ENCODE measurements at places on chromosomes 7 and 10. TPM values are rescaled to one million over a fixed set of nuclear protein-coding genes. Genes with fewer than 3 reads are reported as not detected.

DNA sequence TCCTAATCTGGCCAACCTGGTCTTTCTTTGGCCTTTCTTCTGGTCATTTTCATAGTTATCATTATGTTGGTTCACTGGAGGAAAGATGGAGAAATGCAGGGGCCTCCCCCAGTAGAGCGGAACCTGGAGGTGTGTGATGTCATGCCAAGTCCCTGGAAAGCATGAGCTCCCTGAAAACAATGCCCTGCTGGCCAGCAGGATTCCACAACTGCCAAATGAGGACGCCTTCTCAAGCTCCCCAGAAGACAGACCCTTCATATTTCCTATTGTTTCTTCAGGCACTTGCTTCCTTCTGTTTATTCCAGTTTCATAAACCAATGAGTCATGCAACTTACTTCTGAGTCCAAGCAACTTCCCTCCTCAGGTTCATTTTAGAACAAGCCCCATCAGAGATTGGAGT is 339.0 kb downstream of the GATA3 start:
- no peaks in the 10 kb centered on the region for H3K36me3 ChIP-seq
- H3K27ac ChIP-seq = no peak overlapping the region
- no peaks in the 10 kb centered on the region for H3K4me1 ChIP-seq
- H3K27me3 ChIP-seq = no peaks in the 10 kb centered on the region
- no peak overlapping the region for H3K4me3 ChIP-seq
- no peak for DNase-seq

GRCh38 chr10:23367896-23368595 is 23.4 kb upstream of the C10orf67 start:
- no peak overlapping the region for H3K27ac ChIP-seq
- no peaks in the 10 kb centered on the region for H3K27me3 ChIP-seq
- no peaks in the 10 kb centered on the region for H3K4me1 ChIP-seq
- no peak for DNase-seq

- H3K36me3 ChIP-seq = no peaks in the 10 kb centered on the region
- H3K4me1 ChIP-seq = peaks cover 15% of the 10 kb centered on the region
- H3K27me3 ChIP-seq = no peaks in the 10 kb centered on the region
- H3K27ac ChIP-seq = no peak overlapping the region
- DNase-seq = peak; percentile 77
Measured at GRCh38 chr7:149620961-149621360, 123.4 kb upstream of the ZNF746 start.

DNA sequence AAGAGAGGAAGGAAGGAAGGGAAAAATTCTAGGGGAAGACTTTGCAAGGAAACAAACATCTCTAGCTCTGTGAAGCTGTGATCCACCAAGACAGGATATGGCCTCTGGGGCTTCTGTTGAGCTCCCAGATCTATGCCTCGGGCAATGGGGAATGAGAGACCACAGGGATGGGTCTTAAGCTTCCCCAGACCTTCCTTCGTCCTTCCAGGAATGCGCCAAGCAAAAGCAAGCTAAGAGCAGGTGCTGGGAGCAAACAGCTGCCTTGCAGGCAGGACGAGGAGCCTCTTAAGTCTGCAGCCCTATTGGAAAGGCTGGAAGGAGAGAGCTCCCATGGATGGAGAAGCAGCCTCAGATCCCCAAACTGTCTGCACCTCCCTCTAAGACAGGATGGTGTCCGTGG is 21.9 kb upstream of the ELN start:
- H3K4me3 ChIP-seq = no peak overlapping the region
- no peaks in the 10 kb centered on the region for H3K27me3 ChIP-seq
- H3K27ac ChIP-seq = no peak overlapping the region
- H3K36me3 ChIP-seq = no peaks in the 10 kb centered on the region
- no peaks in the 10 kb centered on the region for H3K4me1 ChIP-seq

DNA sequence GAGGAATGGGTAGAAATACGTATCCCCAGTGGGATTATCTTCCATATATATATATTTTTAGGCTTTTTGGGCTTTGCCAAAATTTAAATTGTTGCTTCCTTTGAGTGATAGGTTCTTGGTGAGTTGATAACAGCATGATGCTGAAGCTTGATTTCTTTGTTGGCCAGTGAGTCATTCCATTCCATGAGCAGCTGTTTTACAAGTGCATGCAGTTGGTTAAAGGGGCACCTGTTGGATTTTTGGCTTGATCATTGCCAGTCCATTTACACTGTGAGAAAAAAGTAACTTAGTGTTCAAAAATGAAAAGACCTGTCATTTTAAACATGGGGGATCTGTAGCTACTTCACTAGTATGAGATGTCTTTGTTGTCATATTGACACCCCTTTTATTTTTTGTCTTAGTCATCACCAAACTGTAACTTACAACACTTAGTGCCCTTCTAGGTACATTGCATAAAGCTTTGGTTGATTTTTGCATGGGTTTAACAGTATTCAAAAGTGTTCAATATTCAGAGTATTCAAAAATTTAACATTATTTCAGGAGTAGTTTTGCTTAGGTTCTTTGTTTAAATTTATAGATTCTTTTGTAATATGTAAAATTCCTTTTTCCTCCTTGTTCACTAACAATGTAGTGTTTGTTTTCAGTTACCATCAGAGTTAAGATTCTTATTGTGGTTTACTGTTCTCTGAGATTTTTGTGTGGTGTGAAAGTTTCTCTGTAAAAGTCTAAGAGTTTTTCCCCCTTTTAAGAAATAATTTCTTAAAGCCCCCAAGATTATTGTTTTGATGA is 8.8 kb downstream of the AKAP9 start:
- no peak overlapping the region for H3K27ac ChIP-seq
- no peak for DNase-seq
- no peaks in the 10 kb centered on the region for H3K36me3 ChIP-seq
- no peak overlapping the region for H3K4me3 ChIP-seq

- H3K4me3 ChIP-seq = no peak overlapping the region
- DNase-seq = no peak
- H3K27me3 ChIP-seq = no peaks in the 10 kb centered on the region
- no peak overlapping the region for H3K27ac ChIP-seq
- no peaks in the 10 kb centered on the region for H3K4me1 ChIP-seq
Measured at GRCh38 chr7:50531928-50532327, 33.3 kb downstream of the DDC start.

- no peak for DNase-seq
- H3K4me1 ChIP-seq = no peaks in the 10 kb centered on the region
- H3K27me3 ChIP-seq = no peaks in the 10 kb centered on the region
- no peak overlapping the region for H3K27ac ChIP-seq
- no peak overlapping the region for H3K4me3 ChIP-seq
Measured at GRCh38 chr7:117929237-117929636, 56.0 kb upstream of the CTTNBP2 start.

- no peak overlapping the region for H3K27ac ChIP-seq
- peaks cover 17% of the 10 kb centered on the region for H3K4me1 ChIP-seq
- H3K27me3 ChIP-seq = peaks cover 27% of the 10 kb centered on the region
- peak overlapping the region; percentile 49 for H3K4me3 ChIP-seq
- H3K36me3 ChIP-seq = no peaks in the 10 kb centered on the region
- DNase-seq = no peak
Measured at GRCh38 chr10:101292194-101293006, 61.6 kb upstream of the BTRC start.

DNA sequence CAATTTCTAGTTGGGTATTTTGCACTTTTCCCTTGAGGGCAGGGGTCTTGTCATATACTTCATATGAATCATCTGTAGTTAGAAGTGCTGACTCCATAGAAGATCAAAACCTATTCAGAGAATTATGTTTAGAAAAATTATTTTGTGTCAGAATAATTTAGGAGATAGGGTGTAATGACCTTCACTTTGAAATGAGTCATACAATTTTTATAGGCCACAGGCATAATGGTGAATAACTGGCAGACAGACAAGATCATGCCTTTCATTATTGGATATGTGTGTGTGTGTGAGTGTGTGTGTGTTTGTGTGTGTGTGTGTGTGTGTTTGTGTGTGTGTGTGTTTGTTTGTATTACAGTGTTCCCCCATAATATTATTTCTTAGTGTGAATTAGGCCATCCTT is 523.0 kb downstream of the ANKRD7 start:
- no peak overlapping the region for H3K4me3 ChIP-seq
- H3K27me3 ChIP-seq = no peaks in the 10 kb centered on the region
- no peak for DNase-seq

- no peak for DNase-seq
- H3K27ac ChIP-seq = no peak overlapping the region
- no peaks in the 10 kb centered on the region for H3K27me3 ChIP-seq
- no peaks in the 10 kb centered on the region for H3K36me3 ChIP-seq
- H3K4me1 ChIP-seq = no peaks in the 10 kb centered on the region
- H3K4me3 ChIP-seq = no peak overlapping the region
Measured at GRCh38 chr7:75534727-75535307, 42.7 kb downstream of the SPDYE5 start.

DNA sequence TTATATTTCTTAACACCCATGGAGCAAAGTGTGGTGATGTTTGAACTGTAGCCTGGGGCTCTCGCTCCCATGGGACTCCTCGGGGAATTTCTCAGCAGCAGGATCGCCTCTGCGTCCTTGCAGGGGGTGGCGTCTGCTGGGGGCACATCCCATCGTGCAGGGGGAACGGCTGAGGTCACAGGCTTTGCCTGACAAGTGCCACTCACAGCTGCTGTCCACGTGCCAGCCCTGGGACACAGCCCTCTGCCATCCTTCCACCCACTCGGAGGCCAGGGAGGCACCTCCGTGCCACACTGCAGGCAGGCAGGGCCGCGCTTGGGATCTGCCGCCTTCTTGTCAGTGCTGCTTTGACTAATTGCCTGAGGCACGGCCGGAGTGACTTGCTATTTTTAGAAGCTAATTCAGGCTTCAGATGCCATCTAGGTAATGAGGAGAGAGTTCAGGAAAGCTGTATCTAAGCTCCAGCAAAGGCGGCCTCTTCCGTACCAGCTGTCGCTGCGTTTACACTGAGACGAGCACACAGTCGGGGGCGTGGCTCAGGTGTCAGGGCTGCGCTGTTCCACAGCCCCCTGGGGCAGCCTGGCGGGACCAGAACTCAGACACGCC is 45.7 kb downstream of the PITRM1 start:
- no peak overlapping the region for H3K4me3 ChIP-seq
- H3K27me3 ChIP-seq = no peaks in the 10 kb centered on the region
- H3K27ac ChIP-seq = peak overlapping the region; percentile 3
- no peaks in the 10 kb centered on the region for H3K36me3 ChIP-seq
- no peaks in the 10 kb centered on the region for H3K4me1 ChIP-seq

DNA sequence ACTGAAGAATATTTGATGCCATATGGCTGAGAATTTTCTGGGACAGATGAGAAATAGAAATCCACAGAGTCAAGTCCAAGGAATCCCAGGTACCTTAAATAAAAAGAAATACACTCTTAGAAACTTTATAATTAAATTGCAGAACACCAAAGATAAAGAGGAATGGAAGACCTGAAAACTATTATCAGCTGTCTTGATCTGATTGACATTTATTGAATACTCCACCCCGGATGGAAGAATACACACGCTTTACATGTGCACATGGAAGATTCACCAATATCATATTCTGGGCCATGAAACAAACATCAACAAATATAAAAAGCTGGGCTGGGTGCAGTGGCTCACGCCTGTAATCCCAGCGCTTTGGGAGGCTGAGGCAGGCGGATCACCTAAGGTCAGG is 81.6 kb downstream of the EXOC6 start:
- no peak overlapping the region for H3K4me3 ChIP-seq
- no peak for DNase-seq
- no peaks in the 10 kb centered on the region for H3K27me3 ChIP-seq
- H3K27ac ChIP-seq = no peak overlapping the region

DNA sequence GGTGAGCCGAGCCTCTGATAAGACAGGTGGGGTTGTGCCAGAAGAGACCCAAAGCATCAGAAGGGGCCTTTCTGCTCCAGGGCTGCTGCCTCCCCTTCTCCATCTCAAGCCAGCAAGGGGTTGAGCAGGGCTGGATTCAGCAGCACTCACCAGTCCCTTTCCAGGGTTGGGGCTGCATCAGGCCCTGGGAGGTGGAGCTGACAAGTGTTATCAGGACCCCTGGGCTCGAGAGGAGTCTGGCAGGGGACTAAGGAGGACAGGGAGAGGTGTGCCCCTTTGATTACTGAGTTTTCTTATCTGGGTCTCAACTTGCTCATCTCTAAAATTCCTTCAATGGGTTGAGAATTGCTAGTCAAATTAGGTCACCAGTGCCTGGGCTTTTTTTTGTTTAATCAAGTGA is 17.8 kb downstream of the ARHGAP22 start:
- DNase-seq = no peak
- H3K4me1 ChIP-seq = no peaks in the 10 kb centered on the region
- no peak overlapping the region for H3K27ac ChIP-seq
- H3K27me3 ChIP-seq = no peaks in the 10 kb centered on the region
- H3K4me3 ChIP-seq = no peak overlapping the region
- H3K36me3 ChIP-seq = no peaks in the 10 kb centered on the region

DNA sequence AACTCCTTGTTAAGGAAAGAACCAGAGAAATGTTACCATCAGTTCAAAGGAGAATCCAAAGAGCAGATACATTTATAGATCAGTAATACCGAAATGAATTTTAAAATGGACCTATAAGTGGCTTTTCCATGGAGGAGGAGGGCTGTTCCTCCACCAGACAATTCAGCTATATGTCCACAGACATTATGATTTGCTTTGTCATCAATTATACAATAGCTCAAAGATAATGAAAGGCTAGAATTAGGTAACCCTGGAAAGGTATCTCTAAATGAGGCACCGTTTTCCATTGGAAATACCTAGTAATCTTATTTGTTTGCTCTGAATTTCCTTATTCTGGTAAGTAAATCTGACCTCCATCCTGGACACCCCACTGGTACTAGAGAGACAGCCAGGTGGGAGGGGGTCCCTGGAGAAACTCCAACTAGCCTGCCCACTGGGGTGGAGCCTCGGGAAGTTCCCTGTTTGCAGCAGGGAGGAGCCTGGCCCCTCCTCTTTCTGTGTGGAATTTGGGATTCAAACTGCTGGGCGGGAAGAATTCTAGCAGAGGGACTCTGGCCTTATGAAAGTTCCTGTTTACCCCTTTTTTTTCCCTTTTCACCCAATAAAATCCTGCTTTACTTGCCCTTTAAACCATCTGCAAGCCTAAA is 218.0 kb downstream of the PHF14 start:
- no peaks in the 10 kb centered on the region for H3K4me1 ChIP-seq
- no peaks in the 10 kb centered on the region for H3K27me3 ChIP-seq
- no peaks in the 10 kb centered on the region for H3K36me3 ChIP-seq
- DNase-seq = no peak

- no peaks in the 10 kb centered on the region for H3K36me3 ChIP-seq
- no peak overlapping the region for H3K4me3 ChIP-seq
- no peak overlapping the region for H3K27ac ChIP-seq
- no peak for DNase-seq
Measured at GRCh38 chr7:40874756-40875155, 740.0 kb downstream of the SUGCT start.

GRCh38 chr7:64871761-64872160 is 31.3 kb upstream of the ZNF273 start:
- H3K27ac ChIP-seq = no peak overlapping the region
- H3K27me3 ChIP-seq = no peaks in the 10 kb centered on the region
- H3K4me1 ChIP-seq = no peaks in the 10 kb centered on the region
- H3K4me3 ChIP-seq = no peak overlapping the region
- H3K36me3 ChIP-seq = no peaks in the 10 kb centered on the region

The HABP2 gene
- total RNA-seq = not detected

The DNAH11 gene
- total RNA-seq = 0.35 TPM

The SPDYE1 gene
- not detected for total RNA-seq

The PKD1L1 gene
- 0.83 TPM for total RNA-seq

The BTBD16 gene
- total RNA-seq = not detected

The SFRP5 gene
- total RNA-seq = 48.9 TPM

The SNCG gene
- total RNA-seq = 8.2 TPM

The TLX1 gene
- total RNA-seq = 3.2 TPM
